B cell (primary cell): ENCODE measurements at places on chromosomes 6 and 20.

DNA sequence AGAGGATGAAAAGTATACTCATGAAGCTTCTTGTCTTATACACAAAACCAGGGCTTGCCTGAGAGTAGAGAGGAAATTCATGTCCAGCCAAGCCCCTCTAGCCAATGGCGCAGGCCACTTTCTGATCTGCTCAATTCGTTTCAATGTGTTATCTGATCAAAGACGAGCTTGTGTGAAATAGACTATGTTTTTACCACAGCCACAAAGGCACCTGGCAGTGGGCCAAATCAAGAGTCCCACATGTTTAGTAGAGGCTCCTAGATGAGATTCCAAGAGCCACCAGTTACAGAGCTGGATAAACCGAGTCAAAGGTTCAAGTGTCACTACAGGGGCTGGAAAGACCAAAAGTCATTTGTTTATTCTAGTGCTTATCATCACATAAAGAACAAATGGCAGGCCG lies 34.9 kb downstream of the GPLD1 start:
- DNase-seq: no peak

DNA sequence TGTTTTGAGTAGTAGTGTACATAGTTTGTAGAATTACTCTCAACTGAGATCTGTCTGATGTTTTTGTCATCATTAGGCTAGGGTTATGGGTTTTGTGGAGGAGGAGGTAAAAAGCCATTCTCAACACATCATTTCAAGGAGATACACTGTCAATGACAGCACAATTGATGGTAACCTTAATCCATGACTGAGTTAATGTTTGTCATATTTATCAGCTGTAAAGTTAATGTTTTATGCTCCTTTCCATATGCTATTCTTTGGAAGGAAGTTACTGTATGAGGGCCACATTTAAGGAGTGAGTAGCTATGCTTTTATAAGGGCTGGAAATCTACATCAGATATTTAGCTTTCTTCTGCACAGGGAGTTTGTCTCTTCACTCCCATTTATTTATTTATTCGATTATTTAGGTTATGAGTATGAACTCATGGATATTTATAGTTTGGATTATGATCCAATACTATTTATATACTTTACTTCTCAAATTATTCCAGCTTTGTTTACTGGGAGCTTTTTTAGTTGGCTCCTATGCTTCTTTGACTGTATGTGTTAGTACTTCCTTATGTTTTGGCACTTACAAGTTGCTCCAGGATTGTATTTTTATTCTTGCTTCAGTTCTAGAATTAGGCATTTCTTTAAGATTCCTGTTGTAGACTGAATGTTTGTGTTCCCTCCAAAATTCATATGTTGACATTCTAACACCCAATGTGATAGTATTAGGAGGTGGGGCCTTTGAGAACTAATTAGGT lies 156.6 kb upstream of the HCRTR2 start:
- no peak for DNase-seq

DNA sequence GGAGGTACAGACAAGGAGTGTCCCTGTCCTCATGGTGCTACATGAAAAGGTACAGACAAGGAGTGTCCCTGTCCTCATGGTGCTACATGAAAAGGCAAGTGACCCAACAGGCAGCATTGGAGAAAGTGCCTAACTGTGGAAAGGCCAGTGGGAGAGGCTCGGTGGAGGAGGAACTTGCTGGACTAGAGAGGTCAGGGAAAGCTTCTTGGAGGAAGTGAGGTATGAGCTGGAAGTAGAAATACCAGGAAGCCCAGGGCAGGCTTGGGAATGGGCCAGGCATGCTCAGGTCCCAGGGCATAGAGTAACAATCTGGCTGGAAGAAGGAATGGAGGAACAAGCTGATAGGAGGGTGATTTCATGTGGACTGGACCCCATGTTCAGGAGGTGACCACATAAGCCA lies 59.8 kb upstream of the FNDC1 start:
- DNase-seq: no peak

DNA sequence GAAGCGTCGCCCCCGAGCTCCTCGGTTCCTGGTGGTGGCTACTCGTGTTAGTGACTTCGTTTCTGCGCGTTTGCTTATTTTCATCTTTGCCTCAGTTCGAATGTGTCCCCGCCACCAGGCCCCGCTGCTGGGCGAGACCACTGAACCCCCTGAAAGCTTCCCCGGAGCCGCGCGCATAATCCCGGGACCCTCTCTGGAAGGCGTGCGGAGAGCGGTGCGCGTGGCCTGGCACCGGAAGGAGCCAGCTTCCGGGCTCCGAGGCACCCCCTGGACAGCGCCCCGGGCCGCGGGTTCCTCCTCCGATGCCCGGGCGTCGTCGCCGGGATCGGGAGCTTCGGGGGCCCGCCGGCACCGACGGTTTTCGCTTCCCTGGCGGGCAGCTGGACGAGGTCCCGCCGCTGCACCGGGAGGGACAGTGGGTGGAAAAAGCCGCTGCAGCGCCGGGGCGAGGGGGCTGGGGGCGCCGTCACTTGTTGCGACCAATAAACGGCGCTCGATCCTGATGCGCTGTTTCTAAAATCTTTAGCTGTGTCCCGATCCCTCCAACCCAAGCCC lies 643 bp upstream of the SLC35D3 start:
- DNase-seq: peak; percentile 41

DNA sequence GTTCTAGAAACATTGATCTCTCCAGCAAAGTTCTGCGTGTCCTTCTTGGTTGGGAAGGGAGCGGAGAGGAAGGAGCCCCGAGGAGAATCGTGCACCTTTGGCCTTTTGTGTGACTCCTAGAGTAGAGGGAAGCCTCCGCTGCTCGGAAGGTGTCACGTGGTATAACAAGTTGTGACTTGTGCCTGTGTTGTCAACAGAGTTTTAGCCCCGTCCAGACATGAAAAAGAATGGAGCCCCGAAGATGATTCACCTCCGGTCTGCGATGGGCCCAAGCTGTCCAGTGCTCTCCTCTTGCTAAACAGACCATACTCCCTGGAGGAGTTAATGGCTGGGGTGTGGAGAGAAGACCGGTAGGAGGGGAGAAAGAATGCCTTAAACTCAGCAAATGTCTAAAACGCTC lies 7.0 kb downstream of the EYA2 start:
- DNase-seq: no peak

GRCh38 chr6:131652472-131652871 lies 15.4 kb downstream of the ENPP3 start:
- no peak for DNase-seq

- DNase-seq: no peak
These were observed 386.9 kb upstream of the HSF2 start for GRCh38 chr6:122012578-122012977.

- DNase-seq: no peak
These were observed 537.4 kb upstream of the CHD6 start for GRCh38 chr20:42155586-42155985.

DNA sequence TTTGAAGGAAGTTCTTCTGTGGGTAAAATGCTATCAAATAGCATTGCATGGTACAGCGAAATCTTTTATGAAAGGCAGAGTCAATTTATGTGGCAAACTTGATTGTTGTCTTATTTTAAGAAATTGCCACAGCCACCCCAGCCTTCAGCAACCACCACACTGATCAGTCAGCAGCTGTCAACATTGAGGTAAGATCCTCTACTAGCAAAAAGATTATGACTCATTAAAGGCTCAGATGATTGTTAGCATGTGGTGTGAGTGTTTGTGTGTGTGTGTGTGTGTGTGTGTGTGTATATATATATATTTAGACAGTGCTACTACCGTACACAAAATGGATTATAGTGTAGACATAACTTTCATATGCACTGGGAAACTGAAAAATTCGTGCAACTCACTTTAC lies 27.8 kb downstream of the LRRN4 start:
- no peak for DNase-seq

GRCh38 chr6:75501756-75502155 lies 8.2 kb upstream of the FILIP1 start:
- no peak for DNase-seq

DNA sequence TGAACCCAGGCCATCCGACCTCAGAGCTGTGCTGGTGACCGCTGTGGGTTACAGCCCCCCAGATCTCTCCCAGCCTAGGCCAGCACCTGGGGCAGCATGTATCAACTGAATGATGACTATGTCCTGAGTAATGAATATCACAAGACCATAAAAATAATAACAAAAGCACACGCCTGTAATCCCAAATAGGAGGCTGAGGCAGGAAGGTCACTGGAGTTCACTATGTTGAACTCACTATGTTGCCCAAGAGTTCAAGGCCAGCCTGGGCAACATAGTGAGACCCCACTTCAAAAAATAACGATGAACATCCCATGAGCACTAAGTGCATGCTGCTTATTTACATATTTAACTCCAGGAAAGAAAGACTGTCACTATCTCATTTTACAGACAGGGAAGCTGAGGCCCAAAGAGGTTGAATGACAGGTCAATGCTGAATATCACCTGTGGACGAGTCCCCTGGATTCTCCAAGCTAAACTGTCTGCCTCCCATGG lies 92.3 kb downstream of the NFATC2 start:
- DNase-seq: no peak

GRCh38 chr6:8082954-8083858 lies 19.0 kb upstream of the BLOC1S5 start:
- DNase-seq: no peak

- no peak for DNase-seq
These were observed 301.2 kb downstream of the SMOC2 start for GRCh38 chr6:168741942-168742782.

DNA sequence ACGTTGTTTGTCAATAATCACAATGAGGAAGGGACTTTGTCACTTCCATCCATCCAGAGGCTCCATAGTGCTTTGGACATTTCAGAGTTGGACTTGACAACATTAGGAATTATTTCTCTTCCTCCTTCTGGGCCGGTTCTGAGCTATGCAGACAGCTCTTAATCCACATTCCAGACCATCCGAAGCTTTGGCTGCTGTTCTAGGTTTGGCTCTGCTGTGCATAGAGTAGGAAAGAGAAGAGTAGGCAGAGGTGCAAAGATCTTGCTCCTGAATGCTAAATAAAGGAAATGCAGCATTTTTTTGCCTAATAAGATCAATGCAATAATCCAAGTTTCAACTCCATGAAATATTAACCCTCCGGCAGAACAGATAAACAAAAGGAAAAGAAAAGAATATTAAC lies 251.8 kb upstream of the PRND start:
- no peak for DNase-seq

DNA sequence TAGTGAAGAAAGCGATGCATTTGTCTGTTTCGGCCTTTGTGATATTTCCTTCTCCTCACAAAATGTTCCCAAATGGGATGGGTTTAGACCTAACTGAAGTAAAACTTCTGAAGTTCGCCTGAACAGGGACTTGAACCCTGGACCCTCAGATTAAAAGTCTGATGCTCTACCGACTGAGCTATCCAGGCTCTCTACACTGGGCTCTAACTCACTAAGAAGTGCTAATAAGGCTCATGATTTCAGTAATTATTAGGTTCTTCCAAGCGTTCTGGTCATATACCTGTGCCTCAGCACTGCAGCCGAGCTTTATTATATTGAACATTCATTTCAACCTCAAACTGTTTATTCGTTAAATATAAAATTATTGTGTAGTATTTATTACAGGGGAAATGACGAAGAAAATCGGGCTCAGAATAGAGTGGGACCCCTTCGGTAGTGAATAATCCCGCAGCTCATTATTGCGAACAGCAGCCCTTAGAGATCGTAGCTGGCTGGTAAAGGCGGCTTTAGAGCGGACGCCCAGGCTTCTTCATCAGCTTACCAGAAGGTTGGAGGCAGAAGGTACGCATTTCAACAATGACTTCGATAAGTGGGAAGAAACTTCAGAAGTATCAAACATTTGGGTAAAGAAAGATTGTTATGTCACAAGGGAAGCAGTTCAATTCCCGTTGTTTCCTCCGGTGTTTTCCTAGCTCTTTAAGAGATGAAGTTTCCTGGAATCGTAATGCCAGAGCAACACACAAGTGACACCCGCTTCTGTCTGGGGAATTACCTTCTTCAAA lies 119.0 kb upstream of the ZNF184 start:
- peak; percentile 41 for DNase-seq
